ENCODE measurements at places on chromosomes 12 and 14.

- DNase-seq, result no peak
Observed at GRCh38 chr12:75759842-75760572, 248.6 kb upstream of the KRR1 start.

- DNase-seq, result no peak
Observed at GRCh38 chr12:112792301-112792700, 753 bp downstream of the RPH3A start.

DNA sequence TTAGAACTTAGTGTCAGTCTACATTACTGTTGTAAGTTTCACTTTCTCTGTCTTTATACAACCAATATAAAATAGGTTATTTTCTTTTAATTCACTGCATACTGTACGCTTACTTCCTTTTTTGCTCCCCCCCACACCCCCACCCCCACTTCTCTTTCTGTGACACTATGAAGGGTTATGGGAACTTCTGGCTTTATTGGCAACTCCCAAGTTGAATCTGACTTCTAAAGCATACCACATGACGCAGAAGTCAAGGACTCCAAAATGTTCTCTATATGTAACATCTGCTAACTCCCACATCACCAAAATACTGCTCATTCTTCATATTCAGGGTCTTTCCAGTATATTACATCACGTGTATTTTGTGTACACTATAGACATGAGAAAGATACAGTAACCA, 81.2 kb upstream of the ATXN7L3B start:
- DNase-seq, result no peak

- no peak for DNase-seq
Observed at GRCh38 chr14:56127156-56127555, 8.9 kb downstream of the PELI2 start.

- no peak for DNase-seq
Observed at GRCh38 chr12:93803424-93803807, 126.2 kb downstream of the CRADD start.

DNA sequence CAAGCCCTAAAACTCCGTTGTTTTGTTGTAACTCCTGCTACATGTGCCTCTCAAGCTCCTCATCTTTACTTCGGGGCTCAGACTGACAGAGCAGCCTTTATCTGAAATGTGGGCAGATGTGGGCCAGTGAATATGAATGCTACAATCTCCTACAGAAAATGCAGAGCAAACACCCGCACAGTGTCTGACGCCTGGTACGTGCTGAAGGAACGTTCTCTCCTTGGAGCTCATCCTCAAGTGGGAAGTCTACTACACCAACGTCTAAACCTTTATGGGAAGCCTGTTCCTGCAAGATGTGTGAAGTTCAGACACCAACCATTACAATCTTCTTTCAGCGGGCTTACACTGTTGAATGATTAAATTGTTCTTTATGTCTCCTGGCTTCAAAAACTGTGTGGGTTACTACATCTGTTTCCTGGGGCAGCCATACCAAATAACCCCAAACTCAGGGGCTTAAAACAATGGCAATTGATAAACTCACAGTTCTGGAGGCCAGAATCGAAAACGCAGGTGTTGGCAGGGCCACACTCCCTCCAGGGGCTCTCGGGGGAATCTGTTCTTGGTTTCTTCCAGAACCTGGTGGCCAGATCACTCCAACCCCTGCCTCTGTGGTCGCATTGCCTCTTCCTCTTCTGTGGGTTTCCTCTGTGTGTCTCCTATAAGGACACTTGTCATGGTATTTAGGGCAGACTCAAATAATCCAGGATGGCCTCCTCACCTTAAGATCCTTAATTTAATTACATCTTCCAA, 179.7 kb upstream of the PLXNC1 start:
- DNase-seq, result no peak

GRCh38 chr14:77241955-77242354, 29.1 kb downstream of the NGB start:
- DNase-seq, result no peak

- no peak for DNase-seq
Observed at GRCh38 chr12:121288986-121289385, 7.5 kb downstream of the CAMKK2 start.

DNA sequence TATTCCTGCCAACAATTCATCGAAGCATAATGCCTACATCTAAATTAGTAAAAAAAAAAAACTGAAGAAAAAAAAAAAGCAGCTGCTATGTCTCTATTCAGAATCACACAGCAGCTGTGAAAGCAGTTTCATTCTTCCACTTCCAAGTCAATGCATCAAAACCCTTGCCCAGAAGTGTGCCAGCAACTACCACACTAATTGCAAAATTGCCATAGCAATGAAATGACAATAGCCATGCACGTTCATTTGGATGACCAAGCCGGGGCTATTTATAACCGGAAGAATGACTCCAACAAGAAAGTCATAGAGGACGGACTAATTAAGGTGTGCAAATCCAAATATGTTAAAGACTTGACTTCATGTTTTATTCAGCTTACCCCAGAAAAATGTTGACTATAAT, 42.5 kb downstream of the SLC2A13 start:
- DNase-seq, result no peak

DNA sequence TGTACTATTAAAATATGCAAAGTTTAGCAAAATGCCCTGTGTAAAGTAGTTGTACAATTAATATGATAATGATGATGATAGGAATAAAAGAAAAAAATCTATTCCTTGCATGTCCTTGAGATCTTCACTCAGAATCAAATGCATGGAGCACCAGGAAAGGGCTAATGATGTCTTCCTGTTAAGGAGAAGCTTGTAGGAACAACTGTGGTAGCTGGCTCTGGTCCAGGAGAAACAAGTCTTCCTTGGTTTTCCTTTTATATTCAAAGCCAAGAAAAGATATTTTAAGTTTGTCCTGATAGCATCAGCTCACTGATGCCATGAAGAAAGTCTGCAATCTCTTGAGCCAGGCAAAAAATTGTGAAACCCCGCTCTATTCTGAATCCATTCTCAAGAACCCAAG, 138.9 kb downstream of the PIK3C2G start:
- DNase-seq, result no peak

GRCh38 chr14:89167705-89168104, 249.3 kb downstream of the FOXN3 start:
- DNase-seq, result no peak

GRCh38 chr12:64585104-64585503, 25.2 kb upstream of the RASSF3 start:
- DNase-seq, result no peak

GRCh38 chr14:76391981-76392690, 16.2 kb downstream of the ESRRB start:
- DNase-seq, result no peak

DNA sequence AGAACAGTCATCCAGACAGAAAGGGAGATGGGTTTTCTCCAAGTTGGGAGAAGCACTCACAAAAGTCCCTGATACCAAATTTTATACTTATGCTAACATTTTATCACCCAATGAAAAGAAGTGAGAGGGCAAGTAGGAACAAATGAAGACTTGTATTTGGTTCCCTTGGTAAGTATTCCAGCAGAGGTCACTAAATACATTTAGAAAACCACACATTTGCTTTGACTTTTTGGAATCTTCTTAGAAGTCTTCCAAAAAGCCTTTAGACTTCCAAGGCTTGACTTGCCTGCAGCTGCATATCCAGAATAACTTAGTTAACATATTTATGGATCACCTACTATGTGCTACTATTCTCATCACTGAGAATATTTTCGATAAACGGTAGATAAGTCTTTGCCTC, 3.1 kb upstream of the GYS2 start:
- no peak for DNase-seq

- DNase-seq, result no peak
Observed at GRCh38 chr12:78187741-78188140, 357.0 kb downstream of the NAV3 start.

DNA sequence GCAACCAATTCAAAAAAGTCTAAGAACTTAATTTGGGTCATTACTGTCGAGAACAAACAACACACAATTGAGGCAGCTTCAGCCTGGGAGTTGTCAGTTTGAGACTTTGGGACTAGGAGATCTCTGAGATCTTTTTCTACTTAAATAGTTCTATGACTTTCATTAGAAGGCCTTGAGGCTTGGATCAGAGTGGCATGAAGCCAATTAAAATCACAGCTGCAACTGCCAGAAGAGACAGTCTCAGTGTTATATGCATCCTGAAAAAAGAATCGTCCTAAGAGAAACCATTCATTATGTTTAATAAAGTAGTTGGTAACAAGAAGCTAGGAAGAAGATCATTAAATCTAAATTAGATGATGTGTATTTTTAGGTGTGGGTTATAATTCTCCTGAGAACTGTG, 170.8 kb upstream of the RASSF8 start:
- no peak for DNase-seq

DNA sequence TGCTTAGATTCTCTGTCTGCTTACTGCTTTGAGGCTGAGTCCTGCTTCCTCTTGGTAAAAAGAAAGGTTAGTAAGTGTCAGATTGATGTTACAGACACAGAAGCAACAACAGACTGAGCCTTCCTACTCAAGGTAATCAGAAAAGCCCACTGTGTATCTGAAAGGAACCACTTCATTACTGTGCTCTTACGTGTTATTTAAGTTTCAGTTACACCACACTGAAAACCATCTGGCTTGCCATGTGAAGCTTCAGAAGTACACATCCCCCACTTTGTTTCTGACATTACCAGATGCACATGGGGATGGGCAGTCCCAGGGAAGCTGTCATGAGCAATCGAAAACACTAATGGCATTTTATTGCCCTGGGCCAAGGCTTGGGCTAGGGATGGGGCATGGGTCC, 1290.1 kb downstream of the AACS start:
- DNase-seq, result no peak

All from activated T-cell treated with anti-CD3 and anti-CD28 coated beads, Interleukin-2, amount 50 U/mL, for 48 hours (primary cell).